ENCODE measurements at places on chromosomes 1 and 21.

GRCh38 chr1:162660574-162660973, 28.3 kb downstream of the DDR2 start:
- no peak for DNase-seq

GRCh38 chr1:70227439-70227838, 6.3 kb downstream of the SRSF11 start:
- no peak for DNase-seq

- DNase-seq: peak; percentile 14
These were observed 277.3 kb upstream of the FMN2 start for GRCh38 chr1:239814306-239814881.

- DNase-seq: no peak
These were observed 57.0 kb upstream of the GJB5 start for GRCh38 chr1:34697818-34698217.

DNA sequence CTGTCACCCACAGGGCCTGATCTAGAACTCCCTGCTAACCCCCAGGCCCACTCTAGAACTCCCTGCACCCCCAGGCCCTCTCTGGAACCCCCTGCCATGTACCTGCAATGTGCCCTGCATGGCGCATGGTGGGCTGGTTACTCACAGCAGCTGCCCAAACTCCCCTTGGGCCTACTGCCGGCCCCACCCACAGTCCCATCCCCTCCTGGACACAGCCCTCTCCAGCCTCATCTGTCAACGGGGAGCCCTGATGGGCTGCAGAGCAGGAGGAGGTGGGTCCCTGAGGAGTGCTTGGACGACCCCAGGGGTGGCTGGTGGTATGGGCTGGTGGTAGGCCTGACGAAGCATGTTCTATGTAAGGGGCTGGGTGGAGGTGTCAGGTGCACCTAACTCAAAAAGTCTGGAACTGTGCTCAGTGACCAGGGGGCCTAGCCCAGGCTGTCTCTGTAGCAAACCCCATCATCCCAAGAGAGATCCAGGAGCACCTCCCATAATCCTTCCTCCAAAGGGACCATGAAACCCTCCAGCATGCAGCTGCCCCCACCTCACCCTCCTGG, 19.0 kb upstream of the PRSS38 start:
- DNase-seq: no peak

GRCh38 chr1:237911911-237912310, 21.2 kb upstream of the ZP4 start:
- no peak for DNase-seq

DNA sequence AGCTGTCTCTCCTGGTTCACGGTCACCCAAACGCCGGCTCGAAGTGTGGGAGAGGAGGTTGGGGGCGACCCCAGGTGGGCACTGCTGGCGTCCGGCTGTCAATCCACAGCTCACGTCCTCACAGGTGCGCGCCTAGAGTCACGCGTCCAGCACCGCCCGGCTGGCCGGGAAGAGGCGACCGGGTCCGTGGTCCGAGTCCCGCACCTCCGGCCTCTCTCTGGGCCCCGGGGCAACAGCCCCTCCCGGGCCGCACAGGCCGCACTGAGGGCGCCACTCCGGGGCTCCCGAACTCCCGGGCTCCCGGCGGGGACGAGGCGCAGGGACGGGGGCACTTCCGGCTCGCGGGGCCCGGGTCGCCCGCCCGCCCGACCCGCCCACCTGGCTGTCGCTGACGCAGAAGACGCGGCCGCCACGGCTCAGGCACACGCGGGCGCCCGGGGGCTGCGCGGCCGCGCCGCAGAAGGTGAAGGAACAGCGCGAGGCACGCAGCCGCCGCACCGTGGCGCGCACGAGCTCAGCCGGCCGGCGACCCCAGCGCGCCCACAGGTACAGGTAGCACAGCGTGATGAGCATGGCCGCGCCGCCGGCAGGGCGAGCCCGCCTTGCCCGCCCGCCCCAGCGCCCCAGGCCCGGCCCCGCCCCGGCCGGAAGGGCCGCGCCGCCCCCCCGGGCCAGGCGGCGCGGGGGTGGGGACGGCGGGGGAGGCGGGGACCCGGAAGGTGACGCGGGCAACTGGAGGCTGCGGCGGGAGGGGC, at the start of gene HLCS:
Gene HLCS (minus strand): TSS at position 604 of the 755 bp plus-strand sequence. CDS start 31 bp downstream, at position 573.
- DNase-seq: peak; percentile 72

Data from activated naive CD8-positive, alpha-beta T cell treated with anti-CD3 and anti-CD28 coated beads, Interleukin-2, amount 50 U/mL, for 24 hours (primary cell).